ENCODE measurements at places on chromosomes 11 and 22.

GRCh38 chr11:70332567-70332966, 62.1 kb downstream of the PPFIA1 start:
- DNase-seq: no peak

- DNase-seq: no peak
Observed at GRCh38 chr11:102495161-102496042, 35.1 kb downstream of the MMP7 start.

DNA sequence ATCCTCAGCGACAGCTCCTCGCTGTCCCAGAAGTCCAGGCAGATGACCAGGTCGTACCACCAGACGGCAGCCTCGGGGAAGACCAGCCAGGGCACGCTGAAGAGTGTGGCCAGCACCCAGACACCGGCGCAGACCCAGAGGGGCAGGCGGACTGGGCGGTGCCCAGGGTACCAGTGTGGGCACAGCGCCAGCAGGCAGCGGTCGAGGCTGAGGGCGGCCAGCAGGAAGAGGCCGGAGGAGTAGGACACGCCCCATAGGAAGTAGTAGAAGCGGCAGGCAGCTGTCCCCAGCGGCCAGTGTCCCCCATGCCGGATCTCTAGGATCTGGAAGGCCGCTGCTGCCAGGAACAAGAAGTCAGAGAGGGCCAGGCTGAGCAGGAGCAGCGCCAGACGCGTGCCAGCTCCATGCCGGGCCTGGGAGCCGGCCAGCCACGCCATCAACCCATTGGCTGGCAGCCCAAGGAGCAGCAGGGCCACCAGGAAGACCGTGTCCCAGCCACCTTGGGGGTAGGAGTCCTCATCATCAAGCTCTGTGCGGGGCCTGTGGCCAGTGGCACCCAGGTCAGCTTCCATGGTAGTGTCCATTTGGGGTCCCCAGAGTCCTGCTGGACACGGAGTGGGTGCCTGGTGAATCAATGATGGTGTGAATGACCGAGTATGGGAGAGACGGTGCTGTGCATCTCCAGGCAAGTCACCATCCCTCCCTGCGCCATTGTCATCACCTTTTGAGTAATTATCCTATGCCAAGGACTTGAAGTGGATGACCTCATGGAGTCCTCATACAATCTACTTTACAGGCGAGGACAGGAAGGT, at the start of gene GPR152:
GPR152 (minus strand) TSS at position 589 of the 812 bp plus-strand sequence; CDS start at position 584, 5 bp downstream.
- DNase-seq: no peak

- no peak for DNase-seq
Observed at GRCh38 chr11:126790550-126791081, 210.0 kb downstream of the KIRREL3 start.

- DNase-seq: no peak
Observed at GRCh38 chr11:8814923-8815240, 96.1 kb upstream of the AKIP1 start.

GRCh38 chr11:25838918-25839625, 492.9 kb upstream of the ANO3 start:
- DNase-seq: no peak

DNA sequence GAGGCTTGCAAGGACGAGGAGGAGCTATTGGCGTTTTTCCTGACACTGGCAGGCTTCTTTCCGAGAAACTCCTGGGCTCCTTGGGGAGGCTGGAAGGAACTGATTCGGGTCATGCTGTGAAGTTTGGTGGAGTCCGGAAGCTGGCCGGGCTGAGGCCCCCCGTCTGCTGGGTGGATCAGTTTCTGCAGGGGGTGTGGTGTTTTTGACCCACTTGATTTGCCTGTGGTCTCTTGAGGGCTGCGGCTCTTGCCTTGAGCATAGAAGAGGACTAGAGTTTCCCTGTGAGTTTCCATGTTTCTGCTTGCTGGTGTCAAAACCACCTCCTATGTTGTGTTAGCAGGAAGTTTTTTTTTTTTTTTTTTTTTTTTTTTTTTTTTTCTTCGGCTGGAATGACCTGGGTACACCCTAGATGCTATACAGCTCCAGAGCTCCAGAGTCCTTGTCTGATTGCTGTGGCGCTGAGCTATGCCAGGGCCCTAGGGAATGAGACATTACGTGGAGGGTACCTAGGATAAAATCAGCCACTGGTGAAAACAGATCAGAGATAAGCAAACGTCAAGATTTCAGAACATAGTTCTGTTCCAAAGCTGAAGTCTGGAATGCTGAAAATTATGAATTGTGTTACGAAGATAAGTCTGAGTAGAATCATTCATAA, 728 bp downstream of the TBC1D22A start:
- DNase-seq: no peak

DNA sequence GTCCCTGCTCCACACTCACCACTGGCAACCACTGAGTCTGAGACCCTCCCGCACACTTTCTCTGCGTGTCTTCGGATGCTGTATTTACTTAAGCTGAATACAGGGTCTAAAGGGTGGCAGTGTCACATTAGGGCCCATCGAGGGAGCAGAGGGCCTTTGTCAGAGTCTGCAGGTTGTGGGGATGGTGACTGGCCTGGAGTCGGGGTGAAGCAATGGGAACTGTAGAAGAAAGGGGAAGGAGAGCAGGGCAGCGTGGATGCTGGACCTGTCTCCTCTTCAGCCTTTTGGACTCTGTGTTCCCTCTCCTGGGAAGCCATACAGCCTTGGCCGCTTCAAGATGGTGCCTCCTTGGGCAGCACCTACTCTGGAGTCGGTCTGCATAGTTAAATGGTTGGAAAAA, 61.1 kb downstream of the ZBTB16 start:
- DNase-seq: no peak

DNA sequence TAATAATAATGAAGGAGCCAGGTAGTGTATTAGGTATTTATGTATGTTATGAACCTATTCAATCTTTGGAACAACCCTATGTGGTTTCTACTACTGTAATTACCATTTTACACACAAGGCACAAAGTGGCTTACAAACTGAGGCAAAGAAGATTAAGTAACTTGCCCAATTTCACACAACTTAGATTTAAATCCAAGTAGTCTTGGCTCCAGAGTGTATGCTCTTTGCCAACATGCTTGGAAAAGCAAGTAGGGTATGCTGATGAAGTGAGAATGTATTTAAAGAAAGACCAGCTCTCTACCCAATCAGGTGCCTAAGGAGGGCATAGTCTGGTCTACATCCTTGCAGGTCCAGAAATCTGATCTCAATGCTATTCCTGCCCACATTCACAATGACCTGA, 463.2 kb downstream of the METTL15 start:
- DNase-seq: no peak

DNA sequence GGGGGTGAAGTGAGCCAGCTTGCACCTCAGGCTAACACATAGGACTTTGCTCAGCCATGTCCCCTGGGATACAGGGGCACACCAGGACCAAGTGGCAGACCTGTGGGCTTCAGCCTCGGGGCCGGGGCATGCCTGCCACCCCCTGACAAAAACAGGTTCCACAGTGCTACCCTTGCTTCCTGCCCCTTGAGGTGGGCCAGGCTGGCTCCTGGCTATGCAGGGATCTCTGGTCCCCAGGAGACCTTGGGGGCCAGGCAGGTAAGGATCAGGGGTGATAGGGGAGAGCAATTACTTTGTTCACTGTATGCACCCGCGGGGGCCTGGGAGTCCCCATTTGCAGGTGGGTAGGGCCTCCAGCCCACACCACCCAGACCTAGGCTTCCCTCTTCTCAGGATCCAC, 2.4 kb upstream of the MYO7A start:
- no peak for DNase-seq

DNA sequence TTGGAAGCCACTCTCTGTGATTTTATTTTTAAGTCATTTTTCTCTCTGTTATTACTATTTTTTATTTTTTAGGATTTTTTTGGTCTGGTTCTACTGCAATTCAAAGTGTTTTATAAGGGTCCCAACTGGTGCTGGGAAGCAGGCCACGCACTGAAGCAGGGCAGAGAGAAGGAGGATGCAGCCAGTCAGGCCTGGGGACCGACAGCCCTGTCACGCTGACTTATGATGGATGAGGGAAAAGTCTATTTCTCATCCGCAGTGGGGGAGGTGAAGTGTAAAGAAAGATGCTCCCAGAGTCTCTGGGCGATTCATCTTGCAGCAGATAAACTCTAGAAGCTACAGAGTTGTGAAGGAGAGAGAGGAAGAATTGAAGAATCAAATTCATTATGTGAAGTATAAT, 191.6 kb downstream of the NTM start:
- no peak for DNase-seq

DNA sequence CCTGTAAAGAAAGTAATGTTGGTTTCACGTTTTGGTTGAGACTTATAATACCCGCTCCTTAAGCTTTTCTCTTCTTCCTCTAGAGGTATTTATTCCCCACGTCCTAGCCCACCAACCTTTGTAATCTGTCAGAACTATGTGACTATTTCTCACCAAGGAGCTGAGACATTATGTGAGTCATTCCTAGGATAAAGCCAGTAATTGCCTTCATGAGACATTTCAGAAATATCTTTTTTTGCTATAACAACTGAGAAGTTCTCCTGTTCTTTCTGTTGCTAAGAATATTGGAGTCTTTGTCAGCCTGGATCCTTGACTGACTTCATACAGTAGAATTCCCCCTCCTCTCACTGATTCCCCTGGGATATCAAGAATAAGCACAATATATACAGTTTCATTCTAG, 1497.0 kb upstream of the TENM4 start:
- no peak for DNase-seq

DNA sequence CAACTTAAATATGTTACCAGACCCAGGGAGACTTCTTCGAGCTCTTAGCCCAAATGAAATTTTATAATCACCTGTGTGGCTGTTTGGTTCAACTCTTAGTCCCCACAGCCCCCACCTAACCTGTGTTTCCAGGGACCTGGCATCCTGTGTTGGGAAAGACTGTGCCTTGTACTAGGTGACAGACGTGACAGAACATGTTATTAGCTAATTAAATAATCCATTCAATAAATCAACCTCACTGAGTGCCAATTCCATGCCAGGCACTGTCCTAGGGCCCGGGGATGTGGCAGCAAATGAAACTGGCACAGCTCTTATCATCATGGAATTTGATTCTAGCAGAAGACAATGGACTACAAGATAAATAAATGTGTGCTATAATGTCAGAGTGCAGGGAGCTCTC, 431.9 kb downstream of the MIAT start:
- no peak for DNase-seq

DNA sequence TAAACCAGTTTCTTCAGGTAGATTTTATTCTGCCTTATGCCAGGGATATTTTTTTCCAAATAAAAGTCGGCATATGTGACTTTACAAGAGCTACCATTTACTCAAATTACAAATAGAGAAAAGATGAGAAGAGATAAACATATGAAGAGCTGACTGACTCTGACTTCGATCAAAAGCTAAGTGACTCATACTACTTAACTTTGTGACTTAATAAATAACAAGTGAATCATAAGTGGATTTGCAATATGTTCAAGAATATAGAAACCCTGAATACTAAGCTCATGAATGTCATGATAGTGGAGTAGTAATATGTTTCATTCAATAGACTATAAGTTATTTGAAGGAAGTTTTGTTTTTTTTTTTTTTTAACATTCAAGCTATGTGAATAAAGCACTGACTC, 130.5 kb upstream of the ANO3 start:
- DNase-seq: no peak

DNA sequence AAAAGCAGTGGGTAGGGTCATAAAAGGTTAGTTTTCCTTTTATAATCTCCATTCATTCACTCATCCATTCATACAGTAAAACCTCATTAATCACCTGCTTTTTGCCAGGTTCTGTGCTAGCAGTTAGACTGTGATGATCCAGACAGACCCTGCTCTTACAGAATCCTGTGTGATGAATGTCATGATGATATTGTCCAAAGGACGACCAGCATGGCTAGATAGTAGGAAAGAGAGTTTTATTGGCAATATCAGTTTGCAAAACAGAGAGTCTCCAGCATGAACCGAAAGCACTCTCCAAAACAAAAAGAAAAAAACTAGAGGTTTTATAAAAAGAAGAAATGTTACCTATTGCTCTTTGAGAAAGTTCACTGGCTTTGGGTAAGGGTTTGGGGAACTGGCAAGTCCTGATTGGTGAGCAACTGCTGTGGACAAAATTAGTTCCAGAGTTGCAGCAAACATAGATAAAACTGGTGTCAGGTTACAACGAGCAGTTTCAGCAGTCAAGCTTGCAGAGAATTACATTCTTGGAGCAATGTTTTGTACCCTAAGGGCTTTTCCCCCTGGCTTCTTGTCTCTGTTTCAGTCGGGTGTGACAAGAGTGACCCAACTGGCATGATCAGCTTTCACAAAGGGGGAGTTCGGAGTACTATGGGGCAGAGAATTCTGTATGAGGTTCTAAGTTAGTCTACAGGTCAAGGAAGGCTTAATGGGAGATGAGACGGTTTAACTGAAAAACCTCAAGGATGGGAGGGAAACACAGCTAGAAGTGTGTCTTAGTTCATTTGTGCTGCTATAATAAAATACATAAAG, 58.3 kb downstream of the HSD17B12 start:
- no peak for DNase-seq

DNA sequence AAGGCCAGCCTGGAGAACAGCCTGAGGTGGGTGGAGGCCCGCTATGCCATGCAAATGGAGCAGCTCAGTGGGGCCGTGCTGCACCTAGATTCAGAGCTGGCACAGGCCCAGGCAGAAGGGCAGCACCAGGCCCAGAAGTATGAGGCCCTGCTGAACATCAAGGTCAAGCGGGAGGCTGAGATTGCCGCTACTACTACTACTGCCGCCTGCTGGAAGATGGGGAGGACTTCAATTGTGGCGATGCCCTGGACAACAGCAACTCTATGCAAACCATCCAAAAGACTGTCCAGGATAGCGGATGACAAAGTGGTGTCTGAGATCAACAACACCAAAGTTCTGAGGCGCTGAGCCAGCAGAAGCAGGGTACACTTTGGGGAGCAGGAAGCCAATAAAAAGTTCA, 3.1 kb upstream of the TMEM218 start:
- DNase-seq: no peak

- DNase-seq: no peak
Observed at GRCh38 chr22:39351689-39352214, 2.0 kb downstream of the SYNGR1 start.

- DNase-seq: no peak
Observed at GRCh38 chr22:29756341-29756740, 10.5 kb downstream of the ZMAT5 start.

GRCh38 chr11:121767433-121767832, 314.7 kb upstream of the SORL1-AS1 start:
- no peak for DNase-seq

DNA sequence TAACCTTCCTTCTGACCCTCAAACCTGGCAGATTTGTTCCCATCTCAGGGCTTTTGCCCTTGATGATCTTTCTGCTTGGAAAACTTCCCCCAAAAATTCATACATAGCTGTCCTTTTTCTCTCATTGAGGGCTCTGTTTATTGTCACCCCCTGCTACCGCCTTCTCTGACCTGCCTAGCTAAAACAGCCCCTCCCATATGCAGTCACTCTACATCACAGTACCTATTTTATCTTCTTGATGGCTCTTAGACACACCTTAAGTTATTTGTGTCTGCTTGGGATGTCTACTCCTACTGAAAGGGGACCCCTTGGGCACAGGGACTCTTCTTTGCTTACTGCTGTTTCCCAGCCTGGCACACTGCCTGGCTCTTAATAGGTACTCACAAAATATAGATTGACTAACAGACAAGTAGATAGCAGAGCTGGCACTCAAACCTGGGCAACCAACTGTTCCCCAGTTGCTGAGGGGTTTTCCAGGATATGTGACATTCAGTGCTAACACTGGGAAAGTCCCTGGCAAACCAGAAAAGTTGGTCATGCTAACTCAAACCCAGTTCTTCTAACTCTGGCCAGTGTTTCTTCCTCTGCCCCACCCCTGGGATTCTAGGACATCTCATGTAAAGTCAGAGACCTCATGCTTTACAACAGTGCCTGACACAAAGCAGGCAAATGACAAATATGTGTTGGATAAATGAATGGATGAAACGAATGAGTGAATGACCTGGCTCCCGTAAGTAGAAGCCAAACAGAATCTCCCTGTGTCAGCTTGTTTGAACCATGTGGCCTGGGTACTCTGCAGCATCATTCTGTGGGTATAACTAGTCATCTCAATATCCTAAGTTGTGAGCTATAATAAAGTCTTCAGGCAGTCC, 19.8 kb upstream of the FJX1 start:
- DNase-seq: no peak
